Smooth muscle cell of bladder (primary cell): ENCODE measurements at places on chromosomes 6 and 20. TPM values are rescaled to one million over a fixed set of nuclear protein-coding genes. Genes with fewer than 3 reads are reported as not detected.

Gene SLC12A5
- total RNA-seq: 0.28 and 0.55 TPM in 2 replicates

Gene CUL7
- 44.5 and 49.3 TPM in 2 replicates for total RNA-seq

Gene GZF1
- total RNA-seq: 27.3 and 28.8 TPM in 2 replicates

Gene TBXT
- total RNA-seq: not detected in 2 replicates

Gene PAK5
- total RNA-seq: not detected in 2 replicates

Gene ABHD16B
- total RNA-seq: not detected in 2 replicates

Gene RSPO3
- total RNA-seq: 3.7 and 17.4 TPM in 2 replicates

Gene NKX2-2
- not detected in 2 replicates for total RNA-seq

Gene MDFI
- 0.55 TPM in 1 of 2 replicates, not detected in the other for total RNA-seq

Gene HTR1E
- total RNA-seq: not detected in 2 replicates

Gene CALHM6
- total RNA-seq: 1.6 and 2.3 TPM in 2 replicates

Gene RBPJL
- total RNA-seq: not detected in 2 replicates

Gene TLDC2
- total RNA-seq: 0.14 TPM in 1 of 2 replicates, not detected in the other

Gene ATP6V1G2
- 4.8 and 5.0 TPM in 2 replicates for total RNA-seq

Gene CD83
- 0.57 and 0.92 TPM in 2 replicates for total RNA-seq

Gene MROH8
- total RNA-seq: 1.0 and 1.4 TPM in 2 replicates

Gene HLA-DQB1
- total RNA-seq: not detected in 2 replicates

Gene R3HDML
- not detected in 2 replicates for total RNA-seq

Gene KIF6
- under 0.01 and 0.46 TPM in 2 replicates for total RNA-seq

Gene SERPINB6
- total RNA-seq: 97.8 and 103 TPM in 2 replicates

Gene EEF1E1
- total RNA-seq: 23.0 and 25.8 TPM in 2 replicates

Gene NRSN1
- total RNA-seq: not detected in 2 replicates

Gene VGLL2
- total RNA-seq: not detected in 2 replicates

Gene EYS
- 0.14 and 0.28 TPM in 2 replicates for total RNA-seq

Gene FAM209B
- not detected in 2 replicates for total RNA-seq

Gene LY6G6F
- not detected in 2 replicates for total RNA-seq

Gene GPLD1
- 0.14 and 0.28 TPM in 2 replicates for total RNA-seq

Gene SNX3
- 148 and 198 TPM in 2 replicates for total RNA-seq

Gene NELFE
- 87.3 and 111 TPM in 2 replicates for total RNA-seq

Gene HCRTR2
- not detected in 2 replicates for total RNA-seq

Gene TSBP1
- not detected in 2 replicates for total RNA-seq

Gene FOXF2
- 2.1 and 3.8 TPM in 2 replicates for total RNA-seq

Gene PRL
- under 0.01 TPM in 1 of 2 replicates, not detected in the other for total RNA-seq

Gene TMEM200A
- 35.3 and 86.4 TPM in 2 replicates for total RNA-seq

Gene BPIFA1
- total RNA-seq: not detected in 2 replicates

Gene PROKR2
- not detected in 2 replicates for total RNA-seq

Gene CALHM4
- total RNA-seq: not detected in 2 replicates

Gene TCF21
- 19.0 and 27.4 TPM in 2 replicates for total RNA-seq

Gene TGM3
- total RNA-seq: 0.18 TPM in 1 of 2 replicates, not detected in the other

Gene CD109
- 18.6 and 19.4 TPM in 2 replicates for total RNA-seq

Gene RCAN2
- 3.7 and 4.2 TPM in 2 replicates for total RNA-seq
